ENCODE measurements at places on chromosomes 1 and 21.
A peak's percentile ranks its signal among the peaks of the same experiment; 100 is the strongest.

- no peak for DNase-seq
These were observed 7.5 kb upstream of the IGSF5 start for GRCh38 chr21:39737376-39738000.

- no peak for DNase-seq
These were observed 12.3 kb downstream of the BCAR3 start for GRCh38 chr1:93669369-93669768.

DNA sequence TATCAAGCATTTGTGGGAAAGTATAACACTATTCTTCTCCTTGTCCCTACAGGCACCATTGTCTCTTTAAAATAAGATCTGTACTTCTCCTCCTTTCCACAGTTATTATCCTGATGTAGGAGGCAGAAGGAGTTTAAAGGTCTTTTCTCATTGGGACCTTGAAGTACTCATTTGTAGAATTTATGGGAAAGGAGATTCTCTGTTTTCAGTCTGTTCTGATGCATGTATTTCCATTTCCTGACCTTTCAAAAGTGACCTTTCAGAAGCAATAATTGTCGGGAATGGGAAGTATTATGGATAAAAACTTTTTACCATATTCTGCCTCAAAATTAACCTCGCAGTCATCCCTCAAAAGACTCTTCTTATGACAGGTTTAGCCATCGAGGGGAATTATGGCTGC, 224.8 kb downstream of the CTH start:
- DNase-seq, result no peak

GRCh38 chr1:99544328-99544727, 101.6 kb upstream of the PALMD start:
- DNase-seq, result no peak

- DNase-seq, result no peak
These were observed 28.5 kb upstream of the C1orf105 start for GRCh38 chr1:172391976-172392375.

- no peak for DNase-seq
These were observed 39.5 kb downstream of the TRIM11 start for GRCh38 chr1:228366866-228367741.

GRCh38 chr1:20705203-20705755, 12.5 kb downstream of the KIF17 start:
- peak; percentile 61 for DNase-seq

All from NCI-H1694 (cell line).